ENCODE measurements at places on chromosomes 12 and 14.

DNA sequence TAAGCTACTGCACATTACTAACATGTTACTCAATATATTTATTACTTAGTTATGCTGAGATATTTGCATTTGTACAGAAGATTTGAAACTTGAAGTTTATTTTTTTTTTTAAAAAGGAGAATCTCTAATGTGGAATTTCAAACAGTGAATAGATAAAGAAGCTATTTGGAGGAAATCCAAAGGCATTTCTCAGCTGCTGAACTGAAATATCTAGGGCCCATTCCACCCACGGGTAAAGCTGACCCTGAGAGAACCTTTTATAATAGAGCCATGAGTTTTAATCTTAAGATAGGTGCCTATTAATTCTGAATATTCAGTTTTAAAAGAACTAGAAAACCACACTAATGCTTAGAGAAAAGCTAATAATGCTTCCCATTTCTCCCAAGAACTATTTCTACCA lies 225.4 kb upstream of the CAND1 start:
- DNase-seq: no peak

GRCh38 chr12:21988619-21989018 lies 47.4 kb upstream of the ABCC9 start:
- no peak for DNase-seq

- DNase-seq: no peak
Observed at GRCh38 chr14:49766839-49767238, 1.1 kb upstream of the KLHDC2 start.

GRCh38 chr12:26277506-26278246 lies 82.3 kb downstream of the SSPN start:
- no peak for DNase-seq

- DNase-seq: no peak
Observed at GRCh38 chr12:101859664-101860607, 17.4 kb upstream of the DRAM1 start.

DNA sequence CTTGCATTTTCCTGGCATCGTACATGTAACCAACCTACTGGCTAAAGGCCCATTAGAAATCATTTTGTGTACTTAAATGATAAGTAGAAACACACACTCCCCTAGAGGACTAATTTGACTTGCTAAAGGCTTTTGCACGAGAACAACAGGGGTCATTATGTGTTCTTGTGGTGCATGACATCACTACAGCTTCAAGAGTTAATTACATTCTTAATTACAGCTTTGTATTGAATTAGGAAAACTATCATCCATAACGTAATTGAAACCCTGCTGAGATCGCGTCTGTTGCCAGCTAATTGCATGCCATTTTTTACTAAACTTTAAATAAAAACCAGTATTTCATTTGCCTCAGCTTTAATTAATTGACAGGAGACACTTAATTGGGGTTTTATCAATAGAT lies 51.4 kb downstream of the TMEM132C start:
- DNase-seq: no peak

GRCh38 chr12:124053851-124054250 lies 80.8 kb downstream of the ZNF664 start:
- no peak for DNase-seq

- no peak for DNase-seq
Observed at GRCh38 chr14:99938376-99938775, 126.8 kb upstream of the EVL start.

GRCh38 chr14:102220031-102220430 lies 80.3 kb downstream of the WDR20 start:
- no peak for DNase-seq

GRCh38 chr12:99736760-99737269 lies 89.3 kb downstream of the GARIN6 start:
- no peak for DNase-seq

DNA sequence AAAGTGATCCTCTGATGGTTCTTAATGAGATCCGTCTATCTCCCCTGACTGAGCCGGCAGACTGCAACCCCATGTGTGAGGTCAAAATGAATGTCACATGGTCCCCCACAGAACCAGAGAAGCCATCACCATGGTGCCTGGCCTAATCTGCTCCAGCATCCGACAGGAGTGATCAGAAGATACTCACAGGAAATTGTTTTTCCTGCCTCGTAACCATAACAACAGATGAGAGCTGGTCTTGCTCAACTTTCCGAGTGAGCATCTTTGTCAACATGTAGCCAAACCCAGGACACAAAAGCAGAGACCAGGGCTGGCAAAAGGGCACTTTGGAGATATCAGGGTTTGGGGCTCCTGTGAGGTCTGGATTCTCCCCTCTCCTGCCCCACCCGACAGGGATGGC lies 72.1 kb upstream of the C14orf180 start:
- DNase-seq: no peak

- DNase-seq: no peak
Observed at GRCh38 chr12:28961948-28962384, 187.1 kb upstream of the FAR2 start.

DNA sequence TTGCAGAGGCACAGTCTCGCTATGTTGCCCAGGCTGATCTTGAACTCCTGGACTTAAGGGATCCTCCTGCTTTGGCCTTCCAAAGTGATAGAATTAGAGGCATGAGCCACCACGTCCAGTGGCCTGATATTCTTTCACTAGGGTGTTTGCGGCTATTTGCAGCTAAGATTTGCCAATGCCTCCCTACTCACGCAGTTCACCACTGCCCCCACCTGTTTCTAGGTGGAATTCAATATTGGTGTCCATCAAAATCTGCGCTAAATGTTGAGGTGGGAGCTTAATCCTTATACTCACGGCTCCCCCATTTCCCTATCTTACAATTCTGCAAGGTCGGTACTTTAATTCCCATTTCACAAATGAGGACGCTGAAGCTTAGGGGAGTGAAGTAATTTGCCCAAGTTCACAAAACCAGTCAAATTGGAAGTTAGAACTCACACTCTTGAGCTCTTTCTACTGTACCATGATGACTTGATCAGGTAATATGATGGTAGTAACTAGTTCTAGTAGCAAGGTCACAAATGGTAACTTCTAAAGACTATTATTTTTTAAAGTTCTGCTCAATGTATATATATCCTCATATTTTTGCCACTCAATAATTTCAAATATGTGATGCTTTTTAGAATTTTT lies 22.1 kb upstream of the LRRC9 start:
- no peak for DNase-seq

DNA sequence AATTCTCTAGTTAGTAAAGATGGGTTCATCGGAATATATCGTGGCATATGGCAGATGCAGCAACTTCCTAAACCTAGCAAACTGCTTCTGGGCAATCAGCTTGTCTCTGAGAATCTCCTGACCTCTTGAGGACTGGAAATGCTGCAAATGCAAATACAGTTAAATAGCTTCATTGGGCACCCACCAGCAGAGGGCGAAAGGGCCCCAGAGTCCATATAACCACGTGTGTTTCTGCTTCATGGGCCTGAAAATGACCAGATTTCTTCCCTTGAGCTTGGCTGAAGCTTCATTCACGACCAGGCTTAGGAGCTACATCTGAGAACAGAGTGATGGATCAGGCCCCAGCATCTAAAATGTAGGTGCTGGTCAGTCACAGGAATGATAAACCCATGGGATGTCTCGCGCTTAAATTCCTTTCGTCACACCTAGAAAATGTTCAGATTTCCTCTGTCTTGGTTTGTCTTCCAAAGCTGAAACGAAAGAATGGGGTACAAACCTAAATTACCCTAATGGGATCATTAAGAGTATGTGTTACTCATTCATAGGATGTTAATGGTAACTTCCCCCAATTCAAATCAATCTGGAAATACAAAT lies 1482.5 kb upstream of the TMEM132C start:
- no peak for DNase-seq

DNA sequence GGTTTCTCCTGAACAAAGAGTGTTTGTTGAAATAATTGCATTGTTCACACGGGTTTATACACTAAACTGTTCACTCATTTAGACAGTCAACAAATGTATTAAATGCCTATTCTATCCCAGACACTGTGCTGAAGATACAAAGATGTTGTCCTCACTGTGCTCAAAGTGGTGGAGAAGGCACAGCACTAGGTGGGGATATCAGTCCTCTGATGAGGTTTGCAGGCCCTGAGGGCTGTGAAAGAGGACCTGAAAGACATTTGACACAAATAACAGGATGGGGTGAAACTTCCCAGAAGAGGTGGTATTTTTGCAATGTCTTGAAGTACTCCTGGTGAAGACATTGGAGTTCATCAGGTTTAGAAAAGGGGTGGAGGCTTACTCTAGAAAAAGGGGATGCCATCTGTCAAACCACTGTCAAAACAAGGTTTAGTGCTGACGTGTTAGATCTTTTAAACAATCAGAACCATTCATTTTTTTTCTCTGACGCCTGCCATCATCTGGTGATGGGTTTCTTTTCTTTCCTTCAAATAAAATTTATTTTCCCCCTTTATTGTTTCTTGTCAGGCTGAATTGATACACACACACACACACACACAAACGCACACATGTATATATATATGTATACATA lies 69.5 kb downstream of the ACSS3 start:
- DNase-seq: no peak

DNA sequence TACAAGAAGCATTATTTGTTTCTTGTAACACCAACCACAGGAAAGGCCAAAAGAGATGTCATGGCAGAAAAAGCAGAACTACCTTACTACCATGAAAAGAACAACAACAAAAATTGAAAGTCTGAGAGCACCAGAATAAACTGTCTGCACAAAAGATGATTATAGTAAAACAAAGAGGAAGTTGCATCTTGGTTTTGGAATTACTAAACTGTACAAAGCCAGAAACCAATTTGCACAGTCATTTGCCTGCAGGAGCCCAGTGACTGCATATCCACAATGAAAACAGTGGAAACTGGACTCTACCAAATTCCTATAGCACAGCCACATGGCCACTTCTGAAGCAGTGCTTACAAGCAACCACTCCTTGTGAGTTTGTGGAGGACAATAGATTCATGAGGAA lies 276.2 kb downstream of the SSPN start:
- no peak for DNase-seq

DNA sequence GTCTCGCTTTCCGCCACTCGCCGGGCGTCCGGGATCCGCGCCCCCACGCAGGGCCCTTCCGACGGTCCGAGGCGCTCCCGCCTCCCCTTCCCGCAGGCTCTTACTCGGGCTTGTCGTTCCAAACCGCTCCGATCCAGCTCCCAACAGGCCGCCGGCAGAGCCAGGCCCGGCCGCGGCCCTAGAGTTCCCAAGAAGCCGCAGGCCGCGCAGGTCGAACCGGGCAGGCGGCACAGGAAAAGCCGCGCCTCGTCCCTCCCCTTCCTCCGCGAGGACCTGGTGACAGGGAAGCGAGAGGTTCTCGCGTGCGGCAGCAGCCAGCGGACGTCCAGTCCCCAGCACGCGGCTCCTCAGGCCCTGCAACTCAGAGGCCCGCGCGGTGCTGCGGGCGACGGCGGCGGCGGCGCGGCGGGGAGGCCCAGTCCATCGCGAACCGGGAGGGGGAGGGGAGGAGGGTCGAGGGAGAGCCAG lies 272 bp downstream of the HECTD1 start:
- DNase-seq: no peak

DNA sequence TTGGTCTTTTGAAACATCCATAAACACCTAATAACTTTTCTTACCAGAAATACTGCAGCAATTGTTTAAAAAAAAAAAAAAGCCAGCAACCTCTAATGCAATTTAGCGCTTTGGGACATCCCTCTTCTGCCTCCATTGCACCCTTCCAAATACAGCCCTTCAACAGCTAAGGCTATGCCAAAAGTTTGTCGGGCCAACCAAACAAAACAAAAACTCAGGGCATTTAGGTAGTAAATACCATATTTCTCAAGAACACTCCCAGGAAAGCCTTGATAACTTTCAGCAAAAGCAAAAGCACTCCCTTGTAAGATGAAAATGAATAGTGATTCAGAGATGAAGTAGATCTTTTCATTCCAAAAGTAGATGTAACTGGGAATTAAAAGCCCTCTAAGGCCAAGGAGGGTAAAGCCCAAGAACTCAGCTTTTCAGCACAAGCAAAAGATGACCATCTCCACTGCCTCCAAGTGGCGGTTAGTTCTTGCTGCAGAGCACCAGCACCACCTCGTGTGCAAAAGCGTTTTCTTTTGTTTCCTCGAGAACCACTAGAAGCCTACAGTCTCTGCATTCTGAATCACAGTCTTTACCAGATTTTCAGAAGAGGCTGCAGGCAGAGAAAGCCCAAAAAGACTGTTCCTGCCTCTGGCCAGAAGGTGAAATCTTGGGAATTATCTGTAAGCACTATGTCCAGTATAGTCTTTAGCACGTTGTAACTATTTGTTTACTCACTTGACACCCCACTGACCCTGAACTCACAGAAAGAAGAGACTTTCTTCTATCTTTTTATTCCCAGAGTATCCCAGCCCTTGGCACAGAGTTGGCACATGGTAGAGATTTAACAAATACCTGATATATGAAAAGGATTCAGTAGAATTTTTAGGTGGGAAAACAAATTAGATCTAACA lies 53.1 kb downstream of the SIX6 start:
- DNase-seq: no peak

DNA sequence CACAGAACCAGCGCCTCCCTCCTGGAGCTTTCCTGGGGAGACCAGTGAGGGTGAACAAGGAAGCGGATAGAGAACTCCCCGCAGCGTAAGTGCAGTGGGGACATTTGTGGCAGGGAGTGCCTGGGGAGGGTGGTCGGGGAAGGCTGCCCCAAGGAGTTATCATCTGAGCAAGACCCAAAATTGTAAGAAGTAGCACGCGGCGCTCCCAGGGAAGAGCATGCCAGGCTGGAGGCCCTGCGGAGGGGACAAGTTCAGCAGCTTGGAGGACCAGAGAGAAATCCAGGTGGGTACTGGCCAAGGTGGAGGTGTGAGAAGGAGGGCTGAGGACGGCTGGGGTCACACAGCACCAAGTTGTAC lies 46.2 kb upstream of the RIMBP2 start:
- no peak for DNase-seq

GRCh38 chr12:95630496-95630895 lies 79.2 kb upstream of the USP44 start:
- no peak for DNase-seq

DNA sequence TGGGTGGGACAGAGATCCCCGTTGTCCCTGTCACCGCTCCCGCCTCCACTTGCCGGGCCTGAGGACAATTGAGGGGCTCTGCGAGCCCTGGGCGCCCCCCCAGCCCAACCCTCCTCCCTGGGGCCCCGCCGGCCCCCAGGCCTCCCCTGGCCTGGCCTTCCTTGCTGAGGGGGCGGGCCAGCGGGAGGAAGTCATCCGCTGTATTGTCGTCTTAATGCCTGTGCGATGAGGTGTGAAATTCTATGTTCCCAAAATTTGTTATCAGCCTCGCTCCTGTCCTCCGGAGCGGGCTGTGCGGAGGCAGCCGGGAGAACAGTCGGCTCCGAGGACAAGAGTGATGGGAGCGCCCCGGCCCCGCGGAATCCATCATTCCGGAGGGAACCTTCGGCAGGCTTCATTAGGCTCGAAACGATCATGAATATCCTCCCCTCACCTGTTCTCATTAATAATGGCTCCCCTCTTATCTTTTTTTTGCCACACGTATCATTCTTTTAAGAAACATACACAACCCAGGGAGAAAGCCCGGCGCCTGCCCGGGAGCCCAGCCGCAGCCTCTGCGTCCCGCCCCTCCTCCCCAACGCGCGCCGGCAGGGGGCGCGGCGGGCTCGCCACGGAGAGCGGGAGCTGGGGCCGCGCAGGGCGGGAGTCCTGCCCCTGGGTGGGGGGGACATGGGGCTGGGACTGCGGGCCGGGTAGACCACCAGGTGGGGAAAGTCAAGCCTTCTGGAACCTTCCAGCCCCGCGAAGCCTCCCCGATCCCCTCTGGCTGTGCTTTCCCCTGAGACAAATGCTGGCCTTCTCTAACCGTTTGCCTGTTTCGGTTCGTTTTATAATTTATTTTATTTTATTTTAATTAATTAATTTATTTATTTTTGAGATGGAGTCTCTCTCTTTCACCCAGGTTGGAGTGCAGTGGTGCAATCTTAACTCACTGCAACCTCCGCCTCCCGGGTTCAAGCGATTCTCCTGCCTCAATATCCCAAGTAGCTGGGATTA lies 17.1 kb upstream of the DLK1 start:
- DNase-seq: no peak

GRCh38 chr14:77825895-77826519 lies 26.1 kb downstream of the ADCK1 start:
- no peak for DNase-seq

Data from esophagus squamous epithelium (tissue), 5 donors.